ENCODE measurements at places on chromosomes 1 and 21.

- peak; percentile 59 for DNase-seq
These were observed 24.3 kb downstream of the CA6 start for GRCh38 chr1:8969937-8970336.

GRCh38 chr1:248144513-248145198, at the start of gene OR2M5:
OR2M5 (plus strand) TSS chr1:248145148; CDS start chr1:248145148, 0 bp downstream.
- no peak for DNase-seq

GRCh38 chr1:55057956-55058298, 18.6 kb downstream of the PCSK9 start:
- no peak for DNase-seq

DNA sequence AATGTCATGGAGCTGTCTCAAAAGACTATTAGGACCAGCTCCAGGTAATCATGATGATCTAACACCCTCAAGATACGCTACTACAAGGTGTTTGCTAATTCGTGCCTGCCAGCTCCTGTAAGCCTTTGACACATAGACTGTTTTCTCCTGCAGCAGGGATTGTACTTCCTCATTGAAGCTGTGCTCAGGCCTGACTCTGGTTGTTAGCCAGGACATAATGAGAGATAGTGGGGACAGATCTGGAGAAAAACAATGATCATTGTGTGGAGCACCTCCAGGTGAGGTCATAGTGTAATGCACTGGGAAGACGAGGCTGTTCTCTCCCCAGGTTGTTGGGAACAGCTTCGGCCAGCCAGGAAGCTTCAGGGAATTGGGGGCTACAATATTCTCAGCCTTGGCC, 94.6 kb downstream of the SETD4 start:
- DNase-seq, result no peak

- no peak for DNase-seq
These were observed 77.7 kb downstream of the MRPL37 start for GRCh38 chr1:54277451-54278341.

GRCh38 chr21:15054089-15054488, 10.7 kb downstream of the NRIP1 start:
- peak; percentile 27 for DNase-seq

- no peak for DNase-seq
These were observed 131.2 kb downstream of the AKT3 start for GRCh38 chr1:243718893-243719292.
